ENCODE measurements at places on chromosomes 3 and 15.

DNA sequence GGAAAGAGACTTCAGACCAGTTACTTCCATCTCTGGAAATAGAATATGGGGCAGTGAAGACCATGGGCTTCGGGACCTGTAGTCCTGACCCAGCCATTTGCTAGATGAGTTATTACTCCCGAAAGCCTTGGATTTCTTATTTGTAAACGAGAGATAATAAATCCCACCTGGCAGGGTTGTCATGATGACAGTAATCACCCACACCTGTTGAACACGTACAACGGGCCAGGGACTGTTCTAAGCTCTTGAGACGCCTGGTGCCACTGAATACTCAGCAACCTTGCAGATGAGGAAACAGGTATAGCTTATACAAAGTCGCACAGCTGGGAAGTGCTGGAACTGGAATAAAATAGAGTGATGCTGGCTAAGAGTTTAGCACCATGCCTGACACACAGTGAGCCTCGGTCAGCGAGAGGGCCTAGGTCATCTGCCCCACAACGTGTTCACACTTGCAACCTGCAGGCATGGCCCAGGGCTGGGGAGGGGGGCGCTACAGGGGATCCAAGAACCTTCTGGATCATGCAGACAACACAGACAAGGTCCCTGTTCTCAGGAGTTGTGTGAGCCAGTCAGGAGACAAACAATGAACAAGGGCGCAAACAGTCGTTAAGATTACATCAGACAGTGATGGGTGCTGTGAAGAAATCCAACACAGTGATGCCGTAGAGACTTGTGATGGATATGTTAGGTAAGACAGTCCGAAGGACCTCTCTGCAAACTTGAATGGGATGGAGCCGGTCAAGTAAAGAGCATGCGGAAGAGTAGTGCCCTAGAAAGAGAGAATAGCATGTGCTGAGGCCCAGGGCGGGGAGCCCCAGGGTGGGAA is 89.2 kb downstream of the CORO2B start:
- no peak for DNase-seq

- DNase-seq, result no peak
Observed at GRCh38 chr3:194370753-194371152, 1.2 kb upstream of the LRRC15 start.

- no peak for DNase-seq
Observed at GRCh38 chr3:29515451-29515850, 234.6 kb downstream of the RBMS3 start.

- DNase-seq, result no peak
Observed at GRCh38 chr3:43998370-43998835, 243.3 kb upstream of the TOPAZ1 start.

DNA sequence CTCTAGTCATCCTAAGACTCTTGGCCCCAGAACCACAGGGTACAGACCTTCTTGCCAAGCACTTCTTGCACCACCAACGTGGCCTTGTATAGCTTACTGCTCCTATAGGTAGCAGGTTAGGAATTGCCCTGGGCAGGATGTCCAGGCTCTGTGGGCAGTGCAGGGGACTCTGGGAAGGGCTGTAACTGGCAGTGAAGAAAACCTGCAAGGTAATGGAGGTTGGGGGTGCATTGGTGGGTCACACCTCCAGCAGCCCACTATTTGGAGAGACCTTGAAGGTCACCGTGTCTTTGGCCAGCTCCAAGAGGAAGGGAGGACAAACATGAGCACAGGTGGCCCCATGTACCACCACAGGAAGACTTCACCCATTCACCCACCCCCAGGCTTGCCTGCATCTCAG is 21.3 kb upstream of the XYLB start:
- DNase-seq, result no peak

- DNase-seq, result no peak
Observed at GRCh38 chr15:38671675-38672254, 107.2 kb upstream of the RASGRP1 start.

DNA sequence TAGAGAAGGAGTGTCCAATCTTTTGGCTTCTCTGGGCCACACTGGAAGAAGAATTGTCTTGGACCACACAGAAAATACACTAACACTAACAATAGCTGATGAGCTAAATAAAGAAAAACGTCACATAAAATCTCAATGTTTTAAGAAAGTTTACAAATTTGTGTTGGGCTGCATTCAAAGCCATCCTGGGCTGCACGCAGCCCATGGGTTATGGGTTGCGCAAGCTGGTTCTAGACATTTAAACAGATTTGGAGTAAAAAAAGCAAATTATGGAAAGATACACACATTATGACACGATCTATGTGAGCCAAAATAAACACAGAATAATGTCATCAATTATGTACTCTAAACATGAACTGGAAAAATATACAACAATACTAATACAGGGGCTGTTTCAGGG is 703.3 kb upstream of the LMCD1 start:
- DNase-seq, result no peak

GRCh38 chr3:42376344-42376798 is 34.0 kb downstream of the LYZL4 start:
- peak; percentile 59 for DNase-seq

GRCh38 chr15:90563463-90563862 is 33.7 kb downstream of the CRTC3 start:
- no peak for DNase-seq

DNA sequence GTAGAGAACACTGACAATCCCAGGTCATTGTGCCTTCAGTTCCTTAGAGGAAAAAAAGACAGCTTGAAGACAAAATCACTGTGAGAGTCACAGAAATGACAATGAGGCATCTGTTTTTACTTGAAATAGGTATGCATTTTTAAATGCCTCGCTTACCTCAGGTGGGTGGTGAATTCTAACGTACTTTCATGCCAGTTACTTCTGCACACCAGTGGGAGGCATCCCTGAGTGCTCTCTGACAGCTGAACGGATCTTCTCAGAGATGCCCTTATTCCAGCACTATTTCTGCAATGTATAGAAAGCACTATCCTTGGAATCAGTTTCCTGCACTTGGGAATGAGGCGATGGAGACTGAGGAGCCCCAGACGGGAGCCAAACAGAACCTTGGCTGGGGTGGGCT is 16.2 kb downstream of the DPH3 start:
- DNase-seq, result no peak

GRCh38 chr3:63508305-63508704 is 144.2 kb upstream of the SNTN start:
- no peak for DNase-seq

- DNase-seq, result peak; percentile 85
Observed at GRCh38 chr15:98776607-98777281, 128.4 kb downstream of the IGF1R start.

DNA sequence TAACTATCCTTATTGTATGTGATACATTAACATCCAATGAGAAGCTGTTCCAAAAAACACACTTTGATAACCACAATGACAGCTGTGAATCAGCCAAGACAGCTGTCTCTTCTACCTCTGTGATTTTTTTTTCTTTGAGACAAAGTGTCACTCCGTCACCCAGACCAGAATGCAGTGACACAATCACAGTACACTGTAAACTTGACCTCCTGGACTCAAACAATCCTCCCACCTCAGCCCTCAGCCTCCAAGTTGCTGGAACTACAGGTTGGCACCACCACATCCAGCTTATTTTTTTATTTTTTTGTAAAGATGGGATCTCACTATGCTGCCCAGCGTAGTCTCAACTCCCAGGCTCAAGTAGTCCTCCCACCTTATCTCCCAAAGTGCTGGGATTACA is 73.5 kb upstream of the TMCO5A start:
- DNase-seq, result no peak

- DNase-seq, result no peak
Observed at GRCh38 chr15:62413153-62413552, 248.1 kb upstream of the C2CD4B start.

DNA sequence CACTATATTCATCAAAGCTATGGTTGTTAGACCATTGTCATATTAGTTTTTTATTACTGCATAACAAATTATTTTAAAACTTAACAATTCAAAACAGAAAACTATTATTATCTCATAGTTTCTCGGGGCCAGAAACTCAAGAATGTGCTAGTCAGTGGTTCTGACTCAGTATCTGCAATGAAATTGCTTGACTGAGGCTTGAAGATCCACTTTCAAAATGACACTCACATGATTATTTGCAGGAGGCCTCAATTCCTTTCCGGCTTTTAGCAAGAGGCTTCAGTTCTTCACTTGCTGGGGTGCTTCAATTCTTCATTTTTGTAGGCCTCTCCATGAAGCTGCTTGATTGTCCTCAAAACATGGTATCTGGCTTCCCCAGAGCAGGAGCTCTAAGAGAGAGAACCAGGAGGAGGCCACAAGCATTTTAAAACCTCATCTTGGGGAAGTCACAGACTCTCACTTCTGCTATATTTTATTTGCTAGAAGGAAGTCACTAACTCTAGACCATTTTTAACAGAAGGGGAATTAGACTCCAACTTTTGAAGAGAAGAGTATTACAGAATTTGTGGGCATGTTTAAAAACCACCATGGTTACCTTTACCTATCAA is 383.7 kb downstream of the MFSD1 start:
- DNase-seq, result no peak

DNA sequence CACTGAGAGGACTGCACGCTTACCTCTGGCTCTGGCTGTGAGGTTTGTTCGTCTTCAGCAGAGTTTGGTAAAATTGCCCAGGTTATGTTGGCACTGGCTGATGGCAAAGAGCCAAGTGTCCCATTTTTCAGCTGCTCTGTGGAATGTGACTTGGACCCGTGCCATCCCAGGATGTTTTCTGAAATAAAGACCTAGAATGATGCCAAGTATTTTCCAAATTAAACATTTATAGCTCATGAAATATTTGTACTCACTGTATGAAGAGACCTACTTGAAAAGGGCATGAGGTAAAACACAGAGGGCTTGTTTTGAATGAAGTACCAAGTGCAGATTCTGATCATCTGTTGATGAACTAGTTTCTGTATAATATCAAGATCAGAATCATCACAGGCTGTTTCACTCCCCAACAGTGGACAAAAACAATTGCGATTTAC is 200.5 kb downstream of the STT3B start:
- no peak for DNase-seq

- no peak for DNase-seq
Observed at GRCh38 chr3:111773484-111773883, 85.6 kb upstream of the PHLDB2 start.

DNA sequence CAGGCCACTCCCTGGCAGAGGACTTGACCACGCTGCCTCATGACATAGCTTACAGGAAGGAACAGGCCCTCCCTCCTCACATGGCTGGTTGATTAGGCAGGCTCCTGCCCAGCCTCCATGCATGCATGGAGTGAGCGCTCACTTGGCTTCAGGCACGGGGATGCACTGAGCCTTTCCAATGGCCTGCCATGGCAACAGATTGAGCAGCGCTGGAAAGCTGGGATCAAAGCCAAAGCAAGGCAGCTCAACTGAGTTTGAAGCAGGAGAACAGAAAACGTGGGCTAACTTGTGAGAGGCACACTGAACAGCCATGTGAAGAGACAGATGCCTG is 5.9 kb upstream of the GRAMD2A start:
- peak; percentile 10 for DNase-seq

GRCh38 chr3:49750056-49750455 is 26.3 kb upstream of the GMPPB start:
- no peak for DNase-seq

GRCh38 chr3:127590282-127590592 is 296 bp downstream of the TPRA1 start:
- DNase-seq, result no peak

- DNase-seq, result no peak
Observed at GRCh38 chr3:195750797-195751520, 30.2 kb downstream of the MUC20 start.

DNA sequence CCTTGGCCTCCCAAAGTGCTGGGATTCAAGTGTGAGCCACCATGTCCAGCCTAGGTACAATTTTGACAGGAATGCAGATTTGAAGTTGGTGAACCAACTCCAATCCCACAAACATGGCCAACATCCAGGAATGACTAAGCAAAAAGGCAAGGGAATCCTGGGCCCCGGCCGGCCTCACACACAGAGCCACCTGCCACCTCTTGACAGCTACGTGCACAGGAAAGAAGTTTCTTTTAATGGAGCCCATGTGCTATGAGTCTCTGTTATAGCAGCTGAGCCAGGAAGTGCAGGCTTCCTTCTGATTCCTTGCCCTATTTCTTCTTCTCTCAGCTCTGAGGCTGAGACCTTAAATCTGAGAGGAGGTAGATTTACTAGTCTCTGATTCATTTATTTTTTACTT is 8.8 kb downstream of the TMEM40 start:
- no peak for DNase-seq

GRCh38 chr15:66067687-66068086 is 185.9 kb downstream of the MEGF11 start:
- DNase-seq, result no peak

- DNase-seq, result no peak
Observed at GRCh38 chr3:161405087-161405486, 33.8 kb upstream of the SPTSSB start.

- DNase-seq, result no peak
Observed at GRCh38 chr15:71329041-71329440, 213.8 kb downstream of the THSD4 start.

DNA sequence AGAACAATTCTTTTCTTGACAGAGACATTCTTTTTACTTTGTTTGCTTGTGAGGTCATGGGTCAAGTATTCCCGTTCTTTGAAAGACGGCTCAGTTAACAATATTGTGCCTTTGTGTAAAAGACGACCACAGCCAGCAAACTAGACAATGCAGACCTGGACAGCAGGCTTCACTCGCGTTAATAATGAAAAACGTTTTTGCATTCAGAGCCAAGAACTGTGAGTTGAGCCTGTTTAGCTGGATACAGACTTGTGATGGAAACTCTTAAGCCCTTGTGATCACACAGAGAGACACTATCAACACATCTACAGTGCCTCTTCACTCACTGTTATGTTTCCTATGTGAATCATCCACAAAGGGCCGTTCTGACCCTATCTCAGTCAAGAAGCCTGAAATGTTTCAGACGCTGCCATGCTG is 37.3 kb upstream of the CMTM7 start:
- DNase-seq, result no peak

- no peak for DNase-seq
Observed at GRCh38 chr15:60619131-60619530, 140.2 kb upstream of the ICE2 start.

- DNase-seq, result no peak
Observed at GRCh38 chr15:59289574-59289973, 82.9 kb downstream of the LDHAL6B start.

GRCh38 chr3:50588759-50589433 is 19.6 kb downstream of the HEMK1 start:
- no peak for DNase-seq

- peak; percentile 69 for DNase-seq
Observed at GRCh38 chr3:49017229-49017970, 980 bp downstream of the DALRD3 start.

DNA sequence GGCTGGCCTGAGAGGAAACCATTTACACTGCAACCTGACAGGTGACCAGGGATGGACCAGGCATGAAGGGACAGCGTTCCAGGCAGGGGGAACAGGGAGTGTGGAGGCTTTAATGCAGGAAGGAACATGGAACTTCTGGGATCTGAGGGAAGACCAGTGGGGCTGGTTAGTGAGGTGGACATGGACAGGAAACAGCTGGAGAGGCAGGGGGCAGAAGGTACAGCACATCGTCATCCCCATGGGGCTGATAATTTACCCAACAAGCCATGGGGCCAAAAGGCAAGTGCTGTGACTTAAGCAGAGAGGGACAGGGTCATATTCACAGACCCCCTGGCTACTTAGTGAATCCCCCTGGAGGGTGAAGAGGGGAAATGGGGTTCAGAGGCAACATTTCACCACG is 77.0 kb upstream of the LARS2 start:
- DNase-seq, result no peak

- DNase-seq, result no peak
Observed at GRCh38 chr3:46546896-46547440, 19.1 kb downstream of the LRRC2 start.

Data from HL-60 (cell line).